ENCODE measurements at places on chromosomes 3 and 15.

DNA sequence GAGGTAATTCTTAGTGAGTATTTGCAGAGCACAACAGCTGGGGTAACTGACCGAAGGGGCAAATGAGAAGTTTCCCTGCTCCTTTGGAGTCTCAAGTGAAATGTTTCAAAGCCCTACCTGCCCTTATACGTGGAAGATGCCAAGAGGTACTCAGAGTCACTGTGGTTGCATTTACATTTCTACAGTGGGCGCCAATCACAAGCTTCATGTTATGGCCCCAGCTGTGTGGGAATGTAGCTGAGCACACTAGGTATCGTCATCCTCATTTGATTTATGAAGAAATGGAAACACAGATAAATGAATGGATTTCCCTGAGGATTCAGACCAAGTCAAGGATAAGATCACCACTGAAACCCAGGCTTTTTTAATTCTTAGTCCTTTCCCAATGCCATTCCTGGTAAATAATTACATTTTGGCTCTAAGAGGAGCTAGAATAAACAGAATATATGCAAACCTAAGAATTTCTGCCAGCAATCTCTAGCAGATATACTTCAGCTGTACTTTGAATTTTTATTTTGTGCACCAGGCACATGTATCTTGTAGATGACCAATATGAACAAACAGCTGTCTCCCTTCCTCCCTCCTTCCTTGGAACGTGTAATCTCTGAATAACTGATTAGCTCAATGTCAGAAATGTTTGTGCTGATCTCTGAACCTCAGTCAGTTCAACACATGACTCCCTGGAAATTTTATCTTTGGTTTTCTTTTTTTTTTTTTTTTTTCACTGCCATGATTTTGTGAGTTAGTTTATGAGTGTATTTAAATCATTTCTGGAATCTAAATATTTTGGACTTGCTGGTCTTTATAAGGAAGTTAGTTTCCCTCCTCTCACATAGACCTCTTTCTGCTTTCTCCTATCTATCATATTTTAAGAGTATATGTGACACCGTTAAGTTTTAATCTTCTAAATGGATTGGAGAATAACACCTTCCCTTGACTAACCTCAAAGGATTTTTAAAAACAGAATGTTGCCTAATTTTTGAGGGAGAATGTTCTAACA is 69.2 kb downstream of the MAP2K5 start:
- H3K4me1 ChIP-seq, result no peaks in the 10 kb centered on the region
- no peaks in the 10 kb centered on the region for H3K27me3 ChIP-seq
- H3K4me3 ChIP-seq, result no peak overlapping the region
- no peak for DNase-seq

DNA sequence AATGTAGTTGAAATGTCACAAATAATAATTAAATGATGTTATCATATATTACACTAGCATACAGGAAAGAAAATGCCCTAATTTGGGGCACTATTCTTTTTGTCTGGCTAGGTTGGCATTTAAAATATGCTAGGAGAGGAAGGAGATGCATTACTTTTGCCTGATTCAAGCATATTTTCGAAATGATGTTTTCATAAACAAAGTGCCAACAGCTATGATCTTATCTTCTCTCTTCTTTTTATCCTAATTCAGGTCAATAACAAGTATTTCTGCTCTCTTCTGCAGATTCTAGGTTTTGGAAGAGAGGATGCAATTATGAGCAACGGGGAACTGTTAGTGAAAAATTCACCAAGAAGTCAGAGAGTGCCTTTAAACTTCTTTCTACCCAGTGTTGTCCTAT is 55.8 kb upstream of the NR2F2 start:
- no peaks in the 10 kb centered on the region for H3K36me3 ChIP-seq
- H3K4me1 ChIP-seq, result no peaks in the 10 kb centered on the region
- no peaks in the 10 kb centered on the region for H3K27me3 ChIP-seq
- no peak overlapping the region for H3K4me3 ChIP-seq

- H3K27ac ChIP-seq, result no peak overlapping the region
- H3K36me3 ChIP-seq, result no peaks in the 10 kb centered on the region
- H3K4me1 ChIP-seq, result no peaks in the 10 kb centered on the region
Observed at GRCh38 chr15:37032091-37032775, 68.1 kb downstream of the MEIS2 start.

GRCh38 chr3:50289130-50289529 is 3.1 kb downstream of the IFRD2 start:
- H3K4me1 ChIP-seq, result peaks cover 24% of the 10 kb centered on the region
- H3K36me3 ChIP-seq, result peaks cover 36% of the 10 kb centered on the region
- H3K27ac ChIP-seq, result no peak overlapping the region
- no peaks in the 10 kb centered on the region for H3K27me3 ChIP-seq
- DNase-seq, result no peak

DNA sequence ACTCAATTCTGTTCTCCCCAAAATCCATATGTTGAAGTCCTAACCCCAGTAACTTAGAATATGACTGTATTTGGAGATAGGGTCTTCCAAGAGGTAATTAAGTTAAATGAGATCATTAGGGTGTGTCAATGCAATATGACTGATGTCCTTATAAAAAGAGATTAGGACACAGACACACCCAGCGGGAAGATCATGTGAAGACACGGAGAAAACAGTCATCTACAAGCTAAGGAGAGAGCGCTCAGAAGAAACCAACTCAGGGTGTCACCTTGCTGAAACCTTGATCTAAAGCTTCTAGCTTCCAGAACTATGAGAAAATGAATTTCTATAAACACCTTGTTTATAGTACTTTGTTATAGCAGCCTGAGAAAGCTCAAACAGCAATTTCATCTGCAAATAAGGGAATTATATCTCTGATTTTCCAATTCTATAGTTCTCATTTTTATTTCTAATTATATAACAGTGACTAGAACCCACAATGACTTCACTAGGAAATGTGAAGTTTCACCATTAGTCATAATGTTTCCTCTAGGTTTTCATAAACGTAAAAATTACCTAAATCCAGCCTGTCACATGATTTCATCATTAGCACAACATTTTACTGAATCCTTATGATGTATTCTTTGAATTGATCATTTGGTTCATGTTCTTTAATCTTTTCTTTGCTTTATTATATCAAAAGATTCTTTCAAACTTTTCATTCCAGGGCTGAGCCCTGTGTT is 459.1 kb upstream of the MDFIC2 start:
- H3K4me3 ChIP-seq, result no peak overlapping the region
- no peaks in the 10 kb centered on the region for H3K36me3 ChIP-seq
- DNase-seq, result no peak
- no peaks in the 10 kb centered on the region for H3K27me3 ChIP-seq
- H3K27ac ChIP-seq, result no peak overlapping the region

GRCh38 chr3:133469140-133469731 is 69.4 kb downstream of the BFSP2 start:
- peaks cover 12% of the 10 kb centered on the region for H3K4me1 ChIP-seq
- no peaks in the 10 kb centered on the region for H3K36me3 ChIP-seq
- DNase-seq, result no peak
- no peak overlapping the region for H3K27ac ChIP-seq

Data from CD4-positive, alpha-beta T cell (primary cell).